ENCODE measurements at places on chromosomes 1 and 21.

- DNase-seq: no peak
These were observed 175.9 kb downstream of the LHX8 start for GRCh38 chr1:75310067-75310466.

GRCh38 chr1:64251971-64252370 lies 48.5 kb downstream of the UBE2U start:
- no peak for DNase-seq

- DNase-seq: no peak
These were observed 25.0 kb downstream of the AGPAT3 start for GRCh38 chr21:43890042-43890441.

DNA sequence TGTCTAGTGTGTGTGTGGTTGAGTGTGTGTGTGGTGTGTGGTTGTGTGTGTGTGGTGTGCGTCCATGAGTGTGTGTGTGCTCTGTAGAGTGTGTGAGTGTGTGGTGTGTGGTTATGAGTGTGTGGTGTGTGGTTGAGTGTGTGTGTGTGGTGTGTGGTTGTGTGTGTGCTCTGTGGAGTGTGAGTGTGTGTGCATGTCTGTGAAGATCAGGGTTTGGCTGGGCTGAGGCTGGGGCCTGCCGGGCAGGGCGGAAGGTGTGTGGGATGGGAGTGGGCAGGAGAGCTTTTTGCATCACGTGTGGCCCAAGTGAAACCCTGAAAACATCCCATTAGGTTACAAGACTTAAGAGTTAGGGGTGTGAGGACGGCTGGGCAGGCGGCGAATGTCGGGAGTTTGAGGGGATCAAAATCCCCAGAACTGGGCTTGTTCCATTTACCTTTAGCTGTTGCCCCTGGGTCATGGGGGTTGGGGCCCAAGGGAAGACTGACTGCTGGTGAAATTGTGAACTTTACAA lies 2.9 kb upstream of the FCMR start:
- DNase-seq: no peak

DNA sequence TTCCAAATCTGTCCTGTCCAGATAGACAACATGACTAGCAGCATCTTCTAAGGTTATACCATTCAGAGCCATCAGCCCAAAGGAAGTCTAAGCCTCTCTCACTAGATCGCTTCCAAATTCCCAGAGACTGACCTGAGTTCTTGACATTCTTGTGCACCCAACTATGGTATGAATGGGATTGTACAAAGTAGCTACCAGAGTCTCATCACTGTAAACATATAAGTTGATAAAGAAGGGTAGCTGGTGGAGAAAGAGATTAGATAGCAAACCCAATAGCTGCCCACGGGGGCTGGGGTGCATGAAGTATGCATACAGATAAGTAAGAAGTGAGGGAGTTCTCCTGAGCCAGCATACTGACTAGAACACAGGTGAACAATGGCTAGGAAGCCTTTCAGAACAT lies 180.0 kb downstream of the PLPP3 start:
- no peak for DNase-seq

All from LoVo (cell line).